ENCODE measurements at places on chromosomes 2 and 18. TPM values are rescaled to one million over a fixed set of nuclear protein-coding genes. Genes with fewer than 3 reads are reported as not detected.

The SETBP1 gene
- 2.7 TPM for total RNA-seq

The CD8A gene
- 6.5 TPM for total RNA-seq

The MAP3K19 gene
- total RNA-seq, result not detected

The RFTN2 gene
- total RNA-seq, result not detected

The UBE2F gene
- 94.1 TPM for total RNA-seq

The VAMP5 gene
- 85.3 TPM for total RNA-seq

The DHRS9 gene
- not detected for total RNA-seq

The FHL2 gene
- 1.5 TPM for total RNA-seq

The IDH1 gene
- total RNA-seq, result 31.4 TPM

The ZAP70 gene
- 303 TPM for total RNA-seq

The MRPS9 gene
- total RNA-seq, result 21.9 TPM

The ITGA6 gene
- 54.4 TPM for total RNA-seq

The TRIM43 gene
- total RNA-seq, result not detected

The DUSP2 gene
- 22.0 TPM for total RNA-seq

The MEP1B gene
- not detected for total RNA-seq

The FAM237A gene
- total RNA-seq, result not detected

The EVA1A gene
- 0.36 TPM for total RNA-seq

The XDH gene
- 0.99 TPM for total RNA-seq

The TMEM247 gene
- total RNA-seq, result not detected

The LRATD1 gene
- not detected for total RNA-seq

The FASTKD1 gene
- total RNA-seq, result 35.4 TPM

The FBXO41 gene
- 16.4 TPM for total RNA-seq

The HSBP1L1 gene
- 18.3 TPM for total RNA-seq

The TBR1 gene
- not detected for total RNA-seq

All from activated naive CD4-positive, alpha-beta T cell treated with anti-CD3 and anti-CD28 coated beads, Interleukin-2, amount 10 ng/mL, durations not matched to agents 5 hours and 36 hours (primary cell).